SK-N-MC (cell line): ENCODE measurements at places on chromosomes 5 and 9.

DNA sequence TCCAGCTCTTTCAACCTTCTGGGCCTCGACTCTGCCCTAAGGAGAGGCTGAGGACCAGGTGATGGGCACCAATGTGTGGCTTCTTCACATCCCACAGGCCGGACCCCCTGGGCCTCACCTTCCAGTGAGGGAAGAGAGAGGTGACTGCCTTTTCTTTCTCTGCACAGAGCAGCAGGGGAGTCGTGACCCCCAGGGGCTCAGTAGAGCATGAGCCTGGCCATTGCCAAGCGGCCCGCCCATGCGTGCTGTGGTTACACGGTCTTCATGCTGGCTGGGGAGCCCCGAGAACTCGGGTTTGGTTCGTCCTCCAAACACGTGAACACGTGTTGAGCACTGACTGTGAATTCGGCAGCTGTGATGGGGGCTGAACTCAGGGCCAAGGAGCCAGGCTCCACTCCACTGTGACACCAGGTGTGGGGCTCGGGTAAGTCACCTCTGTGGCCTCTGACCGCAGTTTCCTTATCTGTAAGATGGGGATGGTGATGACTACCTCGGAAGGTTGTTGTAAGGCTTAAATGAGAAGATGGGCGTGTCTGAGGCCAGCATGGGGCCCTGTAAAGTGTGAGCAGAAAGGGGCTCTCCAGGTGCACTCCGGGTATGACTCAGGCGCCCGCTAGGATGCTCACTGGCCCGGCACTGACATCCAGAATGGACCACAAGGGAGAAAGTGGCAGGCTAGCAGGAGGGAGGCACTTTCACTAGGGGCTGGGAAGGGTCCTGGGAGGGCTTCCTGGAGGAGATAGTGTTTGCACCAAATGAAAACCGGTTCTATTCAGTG lies 13.4 kb upstream of the GRHPR start:
- DNase-seq = no peak

GRCh38 chr5:41903892-41904799 lies at the start of gene RIMOC1:
Gene RIMOC1, plus strand, starts transcription at chr5:41904344. Its CDS starts 24 bp downstream, at chr5:41904368.
- DNase-seq = peak; percentile 93

DNA sequence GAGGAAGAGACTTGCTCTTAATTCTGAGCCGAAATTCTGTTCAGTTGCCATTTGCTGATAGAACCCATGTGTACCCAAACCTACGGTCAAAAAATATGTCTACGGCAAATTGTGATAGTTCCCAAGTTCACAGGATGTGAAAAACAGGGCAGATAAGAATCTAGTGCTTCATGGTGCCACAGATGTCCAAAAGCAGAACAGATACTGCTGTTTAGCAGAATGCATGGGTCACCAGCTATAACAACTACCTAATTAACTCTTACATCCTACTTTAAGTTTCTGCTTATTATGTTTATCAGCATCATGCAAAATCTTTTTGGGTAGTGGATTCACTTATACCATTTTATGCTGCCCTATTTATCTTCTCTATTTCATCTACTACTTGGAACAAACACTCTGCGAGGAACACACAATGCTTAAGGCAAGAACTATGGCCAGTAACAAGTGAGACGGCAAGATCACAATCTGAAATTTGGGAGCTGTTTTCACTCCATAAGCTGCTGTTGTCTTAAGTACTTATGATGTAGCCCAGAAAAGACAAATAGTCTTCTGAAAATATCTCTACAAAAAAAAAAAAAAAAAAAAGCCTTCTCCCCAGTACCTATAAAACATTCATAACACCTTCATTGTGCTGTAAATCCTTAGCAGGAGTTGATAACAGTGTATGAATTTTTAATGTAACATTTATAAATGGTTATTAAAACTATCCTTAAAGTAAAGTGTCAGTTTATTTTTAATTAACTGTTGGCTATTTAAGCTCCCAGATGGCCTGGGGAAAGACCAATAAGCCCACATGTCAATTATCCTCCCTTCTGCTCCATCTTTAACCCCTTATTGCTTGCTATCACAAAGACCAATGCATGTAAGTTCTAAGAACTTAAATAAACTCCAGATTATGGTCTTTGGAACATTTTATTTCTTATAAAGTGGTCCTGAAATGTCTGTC lies 232.3 kb downstream of the TLR4 start:
- DNase-seq = no peak

DNA sequence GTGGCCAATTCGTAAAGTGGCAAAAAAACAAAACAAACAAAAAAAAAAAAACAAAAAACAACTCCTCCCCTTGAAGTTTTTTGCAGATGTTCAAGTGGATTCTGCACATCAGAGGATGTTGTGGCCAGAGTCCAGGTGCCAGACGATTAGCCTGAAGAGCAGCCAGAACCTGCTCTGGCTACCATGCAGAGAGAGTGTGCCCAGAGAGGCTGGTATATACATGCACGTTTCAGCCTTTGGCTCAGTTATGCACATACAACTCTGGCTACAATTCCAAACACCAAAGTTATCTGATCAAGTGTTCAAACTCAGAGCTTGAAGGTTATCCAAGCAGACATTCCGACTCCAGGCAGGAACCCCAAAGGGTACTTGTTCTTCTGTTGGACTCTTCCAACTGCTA lies 34.7 kb downstream of the GGTA1 start:
- no peak for DNase-seq

- no peak for DNase-seq
Observed at GRCh38 chr9:19379283-19379682, 753 bp downstream of the RPS6 start.

DNA sequence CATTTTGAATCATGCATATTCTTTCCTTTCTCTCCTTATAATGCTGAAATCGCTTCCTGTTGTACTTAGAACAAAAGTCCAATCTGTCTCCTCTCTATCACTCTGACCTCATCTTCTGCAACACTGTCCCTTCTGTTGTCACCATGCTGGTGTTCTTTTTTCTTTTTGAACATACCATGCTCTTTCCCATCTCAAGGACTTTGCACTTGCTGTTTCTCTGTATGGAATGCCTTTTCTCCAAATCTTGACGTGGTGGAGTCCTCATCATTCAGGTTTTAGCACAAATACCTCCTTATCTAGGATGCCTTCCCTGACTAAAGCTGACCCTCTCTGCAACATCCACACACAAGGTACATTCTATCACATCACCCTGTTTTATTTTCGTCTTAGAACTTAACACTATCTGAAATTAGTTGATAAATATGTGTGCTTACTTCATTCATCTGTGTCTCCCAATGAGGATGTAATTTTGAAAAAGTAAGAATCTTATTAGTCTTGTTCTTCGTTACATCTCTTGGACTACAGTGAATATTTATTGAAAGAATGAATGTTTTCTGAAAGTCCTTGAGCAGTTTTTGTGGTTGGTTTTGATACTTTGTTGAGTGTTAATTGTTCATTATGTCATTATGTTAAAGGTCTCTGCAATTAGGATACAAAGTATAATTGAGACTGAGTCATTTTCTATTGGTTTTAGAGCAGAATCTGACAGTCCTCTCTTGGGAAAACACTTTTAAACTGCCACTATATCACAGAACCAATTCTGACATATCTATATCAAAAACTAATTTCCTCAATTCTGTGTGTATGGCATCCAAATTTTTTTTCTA lies 145.3 kb upstream of the RASA1 start:
- no peak for DNase-seq

DNA sequence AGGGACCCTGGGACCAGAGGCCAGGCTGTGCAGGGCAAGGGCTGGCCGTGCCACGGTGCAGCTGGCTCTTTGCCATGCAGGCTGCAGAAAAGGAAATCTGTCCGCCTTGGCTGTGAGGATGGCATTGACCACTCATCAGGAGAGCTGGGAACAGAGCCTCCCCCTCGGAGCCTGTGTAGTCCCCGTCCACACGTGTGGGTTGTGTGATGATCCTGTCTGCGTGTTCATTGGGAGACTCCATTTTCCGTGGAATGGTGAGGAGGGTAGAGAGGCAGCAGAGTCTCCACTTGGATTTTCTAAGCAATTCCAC lies 47.7 kb downstream of the EHMT1 start:
- DNase-seq = no peak

DNA sequence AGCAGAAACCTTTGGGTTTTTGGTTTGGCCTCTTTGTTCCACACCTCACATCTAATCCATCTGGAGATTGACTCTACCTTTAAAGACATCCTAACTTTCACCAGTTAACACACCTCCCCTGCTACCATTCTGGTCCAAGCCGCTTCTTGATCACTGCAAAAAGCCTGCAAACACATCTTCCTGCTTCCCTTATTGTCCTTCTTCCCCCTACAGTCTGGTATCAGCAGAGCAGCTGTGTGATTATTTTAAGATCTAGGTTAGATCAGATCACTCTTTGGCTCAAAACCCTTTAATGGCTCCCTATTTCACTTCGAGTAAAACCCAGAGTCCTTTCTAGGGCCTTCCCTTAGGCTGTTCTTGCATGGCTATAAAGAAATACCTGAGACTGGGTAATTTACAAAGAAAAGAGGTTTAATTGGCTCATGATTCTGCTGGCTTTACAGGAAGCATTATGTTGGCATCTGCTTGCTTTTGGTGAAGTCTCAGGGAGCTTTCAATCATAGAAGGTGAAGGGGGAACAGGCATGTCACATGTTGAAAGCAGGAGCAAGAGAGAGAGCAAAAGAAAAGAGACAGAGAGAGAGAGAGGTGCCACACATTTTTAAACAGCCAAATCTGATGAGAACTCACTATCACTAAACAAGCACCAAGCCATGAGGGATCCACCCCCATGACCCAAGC lies 1.5 kb upstream of the TEX10 start:
- DNase-seq = no peak

DNA sequence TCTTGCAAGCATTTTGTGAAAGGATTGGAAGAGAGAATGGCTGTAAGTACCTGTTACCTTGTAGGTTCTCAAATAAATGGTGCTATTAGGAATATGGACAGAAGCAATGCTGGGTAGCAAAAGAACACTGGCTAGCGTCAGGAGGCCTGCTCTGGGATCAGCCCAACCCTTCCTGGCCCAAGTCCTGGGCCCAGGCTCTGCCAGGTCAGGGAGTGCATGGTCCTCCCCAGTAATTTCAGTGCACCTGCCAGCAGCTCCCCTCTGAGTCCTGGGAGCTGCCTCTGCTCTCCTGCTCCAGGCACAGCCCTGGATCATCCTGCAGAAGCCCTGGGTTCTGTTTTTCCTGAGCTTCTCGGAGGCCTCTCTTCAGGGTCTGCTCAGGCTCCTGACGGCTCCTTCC lies 89.5 kb upstream of the ARAP3 start:
- DNase-seq = no peak

DNA sequence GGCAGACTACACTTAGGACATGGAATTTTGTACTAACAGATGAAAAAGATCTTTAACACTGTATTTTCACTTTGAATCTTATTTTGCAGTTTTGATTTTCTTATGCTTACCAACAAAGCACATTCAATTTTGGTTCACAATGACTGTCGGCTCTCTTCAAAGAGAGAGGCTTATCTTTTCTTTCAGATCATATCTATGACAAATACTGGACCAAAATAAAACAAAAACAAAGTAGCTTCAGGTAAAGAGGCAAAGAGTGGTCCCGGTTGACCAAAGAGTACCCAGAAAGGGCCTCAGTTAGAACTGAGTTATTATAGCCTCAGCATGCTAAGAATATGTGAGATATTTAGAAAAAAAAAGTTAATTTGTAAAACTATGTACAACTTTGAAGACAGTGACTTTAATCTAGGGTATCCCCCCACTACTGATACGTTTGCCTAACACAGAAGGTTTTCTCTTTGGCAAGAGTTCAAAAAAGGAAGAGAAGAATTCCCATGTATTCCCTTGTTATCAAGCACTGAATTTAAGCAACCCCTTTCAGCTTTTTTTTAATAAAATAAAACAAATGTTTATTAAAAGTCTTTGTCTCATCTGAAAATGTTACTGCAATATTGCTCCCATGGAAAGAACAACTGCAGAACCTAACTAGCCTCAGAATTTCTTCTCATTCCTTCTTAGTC lies 50.5 kb downstream of the NR6A1 start:
- DNase-seq = no peak

GRCh38 chr5:6059137-6059800 lies 319.1 kb downstream of the MED10 start:
- no peak for DNase-seq

DNA sequence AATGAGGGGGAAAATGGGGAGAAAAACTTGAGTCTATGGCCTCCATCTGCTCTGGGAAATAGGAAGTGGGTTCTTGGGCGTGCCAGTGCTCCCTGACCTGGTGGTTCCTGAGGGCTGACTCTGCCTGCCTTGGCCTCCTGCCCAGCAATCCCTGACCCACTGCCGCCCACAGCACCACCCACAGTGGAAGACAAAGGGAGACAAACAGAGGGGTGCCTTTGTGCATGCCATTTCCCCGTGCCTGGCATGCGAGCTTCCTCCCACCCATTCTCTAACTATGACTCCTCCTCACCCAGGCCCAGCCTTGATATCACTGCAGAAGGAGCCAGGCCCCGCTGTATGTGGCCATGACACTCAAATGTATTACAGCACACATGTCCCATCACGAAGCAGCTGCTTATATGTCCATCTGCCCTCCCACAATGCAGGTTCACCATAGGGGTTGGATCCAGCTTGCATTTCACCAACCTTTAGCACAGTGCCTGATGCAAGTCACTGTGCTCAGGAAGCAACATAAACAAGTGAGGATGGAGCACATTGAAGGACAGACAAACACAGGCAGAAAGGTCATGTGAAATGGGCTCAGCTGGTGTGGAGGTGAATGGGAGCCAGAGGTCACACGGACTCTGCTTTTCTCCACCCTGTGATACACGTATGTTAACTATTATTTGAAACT lies 84.4 kb downstream of the ADRB2 start:
- no peak for DNase-seq

DNA sequence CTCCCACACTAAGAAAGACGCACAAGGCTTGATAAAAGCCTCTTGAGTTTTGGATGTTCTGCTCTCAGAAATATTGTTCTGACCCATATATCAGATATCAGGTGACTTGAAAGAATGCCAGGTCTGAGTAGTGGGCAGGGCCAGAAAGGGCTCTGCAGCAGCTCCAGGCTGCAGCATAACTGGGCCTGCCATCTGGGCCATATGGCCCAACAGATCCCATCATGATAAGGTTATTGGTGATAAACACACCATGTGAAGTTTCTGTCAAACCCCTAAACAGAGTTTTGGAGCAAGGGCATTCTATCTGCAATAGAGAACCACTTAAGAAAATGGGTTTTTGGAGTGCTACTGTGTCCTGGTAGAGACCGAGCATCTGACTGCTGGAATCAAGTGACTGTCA lies 29.8 kb upstream of the NPM1 start:
- no peak for DNase-seq

GRCh38 chr5:84228266-84228665 lies 156.4 kb downstream of the EDIL3 start:
- no peak for DNase-seq

- no peak for DNase-seq
Observed at GRCh38 chr5:73437777-73438644, 10.6 kb downstream of the FOXD1 start.
